DMS79 (cell line): ENCODE measurements at places on chromosomes 1 and 21.

- DNase-seq = no peak
Observed at GRCh38 chr21:46491553-46491952, 32.9 kb downstream of the DIP2A start.

DNA sequence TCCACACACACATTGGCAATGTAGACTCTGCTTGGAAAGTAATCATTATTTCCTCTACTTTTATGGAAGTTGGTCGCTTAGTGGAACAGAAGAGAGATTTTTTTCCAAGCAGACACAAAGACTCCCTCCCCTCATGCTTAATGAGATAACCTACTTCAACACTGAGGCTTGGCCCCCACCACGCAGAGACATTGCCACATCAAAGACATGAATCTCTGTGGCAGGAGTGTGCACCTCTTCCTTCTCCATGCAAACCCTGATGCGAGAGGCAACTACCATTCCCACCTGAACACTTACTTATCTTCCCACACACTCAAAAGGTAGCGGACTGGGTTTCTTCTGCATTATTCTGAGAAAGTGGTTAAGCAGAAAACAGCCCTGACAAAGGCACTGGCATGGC, 37.3 kb upstream of the LPAR3 start:
- DNase-seq = no peak

GRCh38 chr1:102919659-102920058, 188.7 kb downstream of the COL11A1 start:
- DNase-seq = no peak

GRCh38 chr1:147809236-147809635, 48.8 kb upstream of the GJA5 start:
- no peak for DNase-seq

GRCh38 chr21:18274370-18274769, 29.7 kb downstream of the CHODL start:
- DNase-seq = peak; percentile 26

DNA sequence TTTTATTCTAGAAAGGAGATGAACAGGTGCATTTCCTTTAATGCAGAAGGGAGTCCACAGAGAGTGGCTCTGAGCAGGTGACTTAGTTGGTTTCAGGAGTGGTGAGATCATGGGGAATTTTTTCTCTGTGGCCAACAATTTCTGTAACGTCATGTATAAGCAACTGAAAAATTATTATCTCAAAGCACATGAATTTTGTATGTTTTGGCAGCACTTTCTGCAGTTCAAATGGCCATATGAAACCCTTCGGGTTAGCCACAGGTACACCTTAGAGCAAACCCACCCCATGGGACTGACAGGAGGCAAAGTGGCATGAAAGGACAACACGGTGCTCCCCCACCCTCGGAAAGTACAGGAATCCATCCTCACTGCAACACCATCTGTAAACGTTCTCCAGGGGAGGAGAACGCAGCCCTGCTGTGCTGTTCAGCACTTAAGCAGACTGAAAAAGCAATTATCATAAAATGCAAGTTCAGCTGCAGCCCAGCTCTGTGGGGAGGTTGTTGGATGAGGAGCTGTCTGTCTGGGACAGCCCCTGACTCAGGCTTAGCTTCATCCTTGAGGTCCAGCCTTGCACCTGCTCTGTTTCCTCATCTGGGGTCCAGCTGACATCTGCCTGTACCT, 55.8 kb upstream of the CLDN14 start:
- DNase-seq = no peak
